ENCODE measurements at places on chromosomes 5 and 9.

DNA sequence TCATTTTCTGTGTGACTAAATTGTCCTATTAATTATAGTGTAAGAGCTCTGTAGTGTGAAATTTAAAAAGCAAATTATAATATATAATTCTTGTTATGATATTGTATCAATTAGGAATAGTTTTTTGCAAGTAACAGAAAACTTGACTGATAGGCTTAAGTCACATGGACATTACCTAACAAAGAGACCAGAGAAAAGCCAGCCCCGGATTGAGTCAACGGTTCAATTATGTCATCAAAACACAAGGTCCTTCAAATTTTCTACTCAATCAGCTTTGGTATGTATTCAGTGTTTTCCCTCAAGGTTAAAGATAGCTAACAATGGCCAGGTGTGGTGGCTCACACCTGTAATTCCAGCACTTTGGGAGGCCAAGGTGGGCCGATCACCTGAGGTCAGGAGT, 126.7 kb upstream of the PTGER4 start:
- no peak for DNase-seq

DNA sequence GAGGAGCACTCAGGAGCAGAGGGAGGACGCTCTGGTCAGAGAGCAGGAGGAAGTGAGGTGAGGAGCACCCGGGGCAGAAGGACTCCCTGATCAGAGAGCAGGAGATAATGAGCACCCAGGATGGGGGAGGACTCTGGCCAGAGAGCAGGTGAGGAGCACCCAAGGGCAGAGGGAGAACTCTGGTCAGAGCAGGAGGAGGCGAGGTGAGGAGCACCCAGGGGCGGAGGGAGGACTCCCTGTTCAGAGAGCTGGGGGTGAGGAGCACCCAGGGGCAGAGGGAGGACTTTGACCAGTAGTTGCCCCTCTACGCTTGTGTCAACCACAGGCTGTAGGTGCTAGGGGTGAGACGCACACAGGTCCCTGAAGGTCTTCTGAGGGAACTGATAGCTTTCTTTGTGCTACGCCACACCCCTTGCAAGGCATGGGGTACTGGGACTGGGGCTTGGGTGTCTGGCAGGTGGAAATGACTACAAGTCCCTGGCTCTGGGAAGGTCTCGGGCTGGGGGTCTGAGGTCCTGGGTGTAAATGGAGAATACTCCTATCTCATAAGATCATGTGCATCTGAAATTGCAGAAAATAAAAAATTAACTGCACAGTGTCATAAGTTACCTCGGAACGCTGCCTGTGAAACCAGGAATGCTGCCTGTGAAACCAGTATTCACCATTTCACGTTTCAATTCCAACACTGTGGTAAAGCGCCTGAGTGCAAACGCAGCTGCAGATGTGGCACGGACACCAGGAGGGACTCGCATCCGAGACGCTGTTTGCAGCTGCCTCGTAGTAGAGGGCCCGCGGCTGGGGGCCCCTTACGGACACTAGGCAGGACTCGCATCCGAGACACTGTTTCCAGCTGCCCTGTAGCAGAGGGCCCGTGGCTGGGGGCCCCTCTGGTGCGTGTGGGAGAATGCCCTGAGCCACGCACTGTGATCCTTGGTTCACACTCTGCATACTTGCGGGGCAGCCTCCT, 27.0 kb upstream of the SLC6A3 start:
- DNase-seq, result peak; percentile 36

DNA sequence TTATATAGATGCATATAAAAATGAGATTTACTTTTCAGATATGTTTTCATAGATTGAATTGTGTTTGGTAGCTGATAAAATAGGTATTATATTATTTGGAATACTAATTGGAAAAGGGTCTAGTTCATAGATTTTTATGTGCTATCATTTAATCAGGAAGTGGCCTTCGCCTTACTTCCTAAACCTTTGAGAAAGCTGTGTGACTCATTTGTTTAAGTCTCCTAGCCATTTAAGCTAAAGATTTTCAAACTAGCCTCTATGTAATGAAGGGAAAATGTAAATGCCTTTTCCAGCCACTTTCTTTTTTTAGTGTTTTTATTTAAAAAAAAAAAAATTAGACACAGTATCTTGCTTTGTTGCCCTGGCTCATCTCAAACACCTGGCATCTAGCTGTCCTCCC, 97.5 kb downstream of the DMXL1 start:
- DNase-seq, result no peak

DNA sequence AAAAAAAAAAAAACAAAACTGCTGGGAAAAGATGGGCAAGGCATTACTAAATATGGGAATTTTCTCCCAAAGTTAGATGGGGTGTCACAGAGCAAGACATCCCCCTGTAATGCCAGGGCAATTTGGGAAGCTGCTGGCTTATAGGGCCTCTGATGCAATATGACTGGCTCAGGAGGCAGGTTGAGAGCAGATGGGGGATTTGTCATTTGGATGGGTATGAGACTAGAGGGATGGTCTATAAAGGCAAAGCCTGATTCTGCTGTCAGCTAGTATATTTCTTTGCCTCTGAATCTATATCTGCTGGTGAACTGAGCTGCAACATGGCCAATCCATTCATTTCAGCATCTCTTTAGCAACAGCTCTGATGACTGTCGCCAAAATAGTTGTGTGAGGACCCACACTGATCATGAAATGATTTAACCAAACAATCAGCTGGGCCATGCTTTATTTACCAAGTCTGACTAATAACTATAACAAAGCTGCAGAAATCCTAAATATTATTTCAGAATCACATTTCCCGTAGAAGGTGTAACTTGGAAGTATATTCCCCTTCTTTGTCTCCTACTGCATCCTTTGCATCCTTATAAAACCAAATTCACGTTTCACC, 455.1 kb upstream of the ZNF608 start:
- no peak for DNase-seq

GRCh38 chr5:89036704-89037489, 153.9 kb upstream of the MEF2C start:
- DNase-seq, result no peak

GRCh38 chr5:26700759-26701384, 337.5 kb downstream of the CDH9 start:
- DNase-seq, result peak; percentile 82

DNA sequence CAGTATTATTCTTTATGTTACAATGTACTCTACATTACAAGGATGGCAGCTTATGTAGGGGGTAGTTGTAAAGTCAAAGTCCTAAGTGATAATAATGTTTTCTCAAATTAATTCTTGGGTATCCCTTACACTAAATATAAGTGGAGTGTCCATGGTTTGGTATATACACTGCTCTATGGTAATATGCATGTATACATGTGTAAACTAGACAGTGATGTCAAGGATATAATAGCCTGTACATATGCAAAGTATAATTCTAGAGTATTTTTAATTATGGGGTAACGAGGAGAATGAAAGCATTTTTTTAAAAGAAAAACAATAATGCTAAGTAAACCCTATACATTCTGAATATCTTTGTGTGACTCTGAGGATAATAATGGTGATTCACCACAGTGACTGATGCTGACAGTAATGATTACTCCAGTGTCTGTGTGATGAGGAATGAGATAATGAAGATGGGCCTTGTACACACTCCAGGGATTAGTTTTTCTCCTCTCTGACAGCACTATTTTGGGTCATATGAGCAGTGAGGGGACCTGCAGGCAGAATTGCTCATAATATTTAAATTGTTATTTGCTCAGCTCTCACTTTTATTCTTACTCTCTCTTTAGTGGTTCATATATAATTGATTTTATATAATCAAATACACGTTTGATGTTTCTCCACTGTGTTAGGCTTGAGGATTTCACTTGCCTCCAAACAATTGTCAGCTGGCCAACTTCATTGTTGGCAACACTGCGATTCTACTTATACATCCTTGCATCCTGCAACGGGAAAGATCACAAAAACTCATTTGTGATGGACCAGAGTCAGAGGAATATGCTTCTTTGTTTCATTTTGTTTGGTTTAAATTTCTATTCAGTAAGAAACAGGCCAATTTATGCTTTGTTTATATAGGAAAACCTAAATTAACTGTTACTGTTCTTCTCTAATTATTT, 88.2 kb downstream of the NREP start:
- no peak for DNase-seq

DNA sequence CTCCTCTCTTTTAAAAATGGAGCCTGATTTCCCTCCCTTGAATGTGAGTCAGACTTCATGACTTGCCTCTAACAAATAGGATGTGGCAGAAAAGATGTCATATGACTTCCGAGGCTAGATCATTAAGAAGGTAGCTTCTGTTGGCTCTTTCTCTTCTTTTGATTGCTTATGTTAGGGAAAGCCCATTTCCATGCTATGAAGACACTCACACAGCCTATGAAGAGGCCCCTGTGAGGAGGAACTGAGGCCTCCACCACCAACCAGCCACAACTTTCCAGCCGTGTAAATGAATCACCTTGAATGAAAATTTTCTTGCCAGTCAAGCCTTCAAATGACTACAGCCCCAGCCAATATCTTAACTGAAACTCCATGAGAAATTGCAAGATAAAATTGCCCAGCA, 413.4 kb downstream of the TMEM38B start:
- no peak for DNase-seq

- no peak for DNase-seq
Measured at GRCh38 chr5:73748510-73749400, 122.8 kb downstream of the ARHGEF28 start.

DNA sequence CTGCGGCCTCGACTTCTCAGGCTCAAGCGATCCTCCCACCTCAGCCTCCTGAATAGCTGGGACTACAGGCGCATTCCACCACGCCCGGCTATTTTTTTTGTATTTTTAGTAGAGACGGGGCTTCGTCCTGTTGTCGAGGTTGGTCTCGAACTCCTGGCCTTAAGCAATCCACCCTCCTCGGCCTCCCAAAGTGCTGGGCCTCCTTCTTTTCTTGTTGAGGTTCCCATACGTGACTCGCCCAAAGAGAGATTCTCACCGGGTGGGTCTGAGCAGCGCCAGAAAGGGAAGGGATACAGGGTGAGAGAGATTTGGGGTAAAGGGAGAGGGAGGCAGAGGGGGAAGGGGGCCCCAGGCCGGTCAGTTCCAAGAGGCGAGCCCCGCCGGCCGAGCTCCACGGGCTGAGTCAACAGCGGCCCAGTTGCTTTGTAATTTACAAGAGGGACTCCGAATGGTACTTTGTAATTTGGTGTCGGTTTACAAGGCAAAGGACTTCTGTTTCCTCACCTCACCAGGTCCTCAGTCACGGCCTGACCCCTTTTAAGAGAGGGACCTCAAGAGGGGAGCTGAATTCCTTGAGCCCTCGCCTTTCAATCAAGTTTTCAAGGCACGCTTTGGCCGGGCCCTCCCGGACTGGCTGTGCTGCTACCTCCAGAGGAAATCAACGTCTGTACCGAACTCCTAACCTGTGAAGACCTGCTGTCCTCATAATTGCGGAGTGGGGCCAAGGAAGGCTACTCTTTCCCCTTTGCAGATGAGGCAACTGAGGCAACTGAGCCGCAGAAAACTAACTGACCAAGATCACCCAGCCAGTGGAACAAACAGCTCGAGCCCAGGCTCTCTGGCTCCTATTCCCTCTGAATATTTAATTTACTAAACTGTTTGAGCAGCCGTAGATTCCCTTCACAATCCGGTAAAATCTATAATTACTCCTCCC, 3.3 kb upstream of the DMRT2 start:
- no peak for DNase-seq

- DNase-seq, result no peak
Measured at GRCh38 chr9:86483496-86483895, 129.3 kb upstream of the TUT7 start.

- peak; percentile 78 for DNase-seq
Measured at GRCh38 chr5:168311061-168311566, 19.7 kb downstream of the WWC1 start.

DNA sequence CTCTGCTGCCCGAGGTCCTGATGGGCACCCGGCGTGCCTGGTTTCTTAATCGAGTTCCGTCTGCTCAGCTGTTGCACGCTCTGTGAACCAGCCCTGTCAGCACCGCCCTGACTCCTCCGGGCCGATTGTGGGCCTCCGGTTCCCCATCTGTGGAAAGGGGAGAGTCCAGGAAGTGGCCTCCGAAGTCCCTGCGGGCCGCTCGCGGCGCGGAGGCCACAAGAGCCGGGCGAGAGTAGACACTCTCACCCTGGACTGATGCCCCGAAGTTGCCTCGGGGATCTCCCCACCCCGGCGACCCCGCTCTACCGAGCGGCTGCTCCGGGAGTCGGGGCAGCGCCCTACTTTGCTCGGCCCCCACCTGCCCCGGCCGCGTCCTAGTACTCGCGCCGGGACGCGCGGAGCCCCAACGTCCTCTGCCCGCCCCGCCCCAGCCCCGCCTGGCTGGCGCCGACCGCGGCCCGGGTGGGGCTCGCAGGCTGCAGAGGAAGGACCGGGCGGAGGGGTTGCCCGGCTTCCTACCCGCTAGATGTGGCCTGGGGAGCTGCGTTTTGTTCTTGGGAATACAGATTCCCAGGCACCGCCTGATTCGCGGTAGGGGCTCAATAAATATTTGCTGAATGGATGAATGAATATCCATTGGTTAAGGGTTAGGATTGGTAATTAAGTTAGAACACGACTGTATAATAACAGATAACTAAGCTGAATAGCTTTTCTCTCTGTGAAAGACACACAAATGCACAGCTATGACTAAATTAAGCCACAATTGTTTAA, 935 bp upstream of the ZNF367 start:
- peak; percentile 82 for DNase-seq

DNA sequence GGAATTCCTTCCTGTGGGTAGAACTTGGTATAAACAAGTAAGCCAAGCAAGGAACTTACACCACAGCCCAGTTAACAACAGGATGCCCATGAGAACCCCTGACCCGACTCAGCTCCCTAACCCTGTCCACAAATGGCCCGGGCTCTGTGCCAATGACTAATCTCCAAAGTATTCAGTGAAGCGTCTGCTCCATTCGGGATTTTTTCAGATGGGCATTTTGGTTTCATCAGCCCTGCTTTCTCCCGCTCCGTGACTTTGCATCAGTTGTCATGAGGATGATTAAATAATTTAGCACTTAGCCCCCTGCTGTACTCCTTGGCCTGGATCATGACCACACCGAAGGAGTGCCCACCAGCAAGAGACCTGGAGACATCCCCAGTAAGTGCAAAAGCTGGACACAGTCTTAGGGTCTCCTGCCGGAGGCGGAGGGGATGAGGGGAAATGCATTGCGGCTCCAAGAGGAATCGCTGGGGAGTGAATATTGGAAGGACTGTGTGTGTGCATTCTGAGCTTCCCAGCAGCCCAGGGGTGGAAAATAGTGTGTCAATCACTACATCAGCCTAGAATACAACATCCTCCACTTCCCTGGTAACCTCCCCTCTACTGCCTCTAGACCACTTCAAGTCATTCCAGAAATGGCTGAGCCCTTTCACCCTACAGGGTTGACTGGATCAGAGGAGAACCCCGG, 41.4 kb upstream of the DNAH5 start:
- DNase-seq, result no peak
